Stimulated activated CD4-positive, alpha-beta T cell treated with anti-CD3 and anti-CD28 coated beads, Interleukin-1b, Interleukin-23, amount 100 ng/mL, for 1 hour (primary cell): ENCODE measurements at places on chromosomes 6 and 20.

DNA sequence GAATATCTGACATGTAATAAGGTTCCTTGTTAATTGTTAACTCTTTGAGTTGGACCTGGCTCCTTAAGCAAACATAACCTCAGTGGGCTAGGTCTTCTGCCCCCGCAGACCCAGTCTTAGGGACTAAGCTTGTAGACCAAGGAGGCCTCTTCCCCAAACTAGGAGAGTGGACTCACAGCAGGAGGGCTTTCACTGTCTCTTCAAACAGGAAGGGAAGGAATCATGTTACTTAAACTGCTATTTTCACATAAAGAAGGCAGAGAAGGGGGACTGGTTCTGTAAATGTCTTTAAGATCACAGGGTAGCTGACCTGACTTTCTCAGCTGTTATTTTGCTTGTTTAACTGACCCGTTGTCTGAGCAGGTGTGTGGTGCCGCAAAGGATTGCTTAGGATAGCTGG, 34.9 kb upstream of the PRDM1 start:
- DNase-seq = no peak

- DNase-seq = no peak
Observed at GRCh38 chr20:31637660-31638059, at the start of gene COX4I2. COX4I2 (plus strand) TSS chr20:31637912; CDS start chr20:31639018, 1,106 bp downstream.

GRCh38 chr6:89449193-89449592, 16.2 kb downstream of the ANKRD6 start:
- no peak for DNase-seq

DNA sequence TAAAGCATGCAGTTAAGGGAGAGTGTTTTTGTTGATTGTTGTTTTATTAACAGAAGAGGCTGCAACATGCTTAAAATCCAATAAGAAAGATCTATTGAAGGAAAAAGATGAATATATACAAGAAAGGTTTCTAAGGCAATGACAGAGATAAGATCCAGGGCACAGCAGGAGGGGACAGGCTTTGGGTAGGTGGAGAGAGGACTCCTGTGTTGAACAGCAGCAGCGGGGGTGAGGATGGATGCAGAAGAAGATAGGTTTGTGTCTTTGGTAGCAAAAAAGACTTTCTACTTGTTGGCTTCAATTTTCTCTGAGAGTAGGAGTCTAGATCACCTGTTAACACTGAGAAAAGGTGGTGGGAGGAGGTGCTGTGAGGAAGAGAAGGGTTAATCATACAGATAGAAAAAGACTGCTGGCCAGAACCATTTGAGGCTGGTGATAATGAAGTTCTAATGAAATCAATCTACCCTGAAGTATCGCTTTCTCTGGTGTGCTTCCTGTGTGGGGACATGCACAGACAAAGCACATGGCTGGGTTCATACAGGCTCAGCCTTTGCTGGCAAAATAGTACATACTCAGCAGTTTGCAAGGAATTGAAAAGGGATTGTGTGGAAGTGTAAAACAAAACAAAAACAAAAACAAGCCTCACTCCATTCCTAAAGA, 17.2 kb upstream of the DST start:
- no peak for DNase-seq

GRCh38 chr6:158766621-158767455, 52.3 kb downstream of the EZR start:
- no peak for DNase-seq

DNA sequence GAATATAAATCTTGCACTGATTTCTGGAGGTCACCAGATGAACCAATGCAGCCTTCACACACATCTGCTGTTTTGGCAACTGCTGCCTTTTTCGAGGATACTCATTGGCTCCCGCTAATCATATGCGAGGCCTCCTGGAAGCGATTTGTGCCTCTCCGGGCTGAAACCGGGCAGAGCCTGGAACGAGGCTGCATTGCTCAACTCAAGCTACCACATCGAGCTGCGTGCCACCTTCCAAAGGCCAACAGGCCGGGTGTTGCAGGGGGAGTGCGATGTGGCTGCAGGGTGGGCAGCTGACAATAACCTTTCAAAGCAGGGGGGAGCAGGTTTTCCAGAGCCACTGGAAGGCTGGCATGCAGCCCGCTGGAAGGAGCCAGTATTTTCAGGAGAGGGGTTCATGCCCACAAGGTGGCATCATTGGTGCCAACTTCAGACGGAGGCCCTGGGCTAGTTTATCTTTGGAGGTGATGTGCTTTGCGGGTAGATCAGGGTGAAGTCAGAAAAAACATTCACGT, 122.6 kb upstream of the IFNGR1 start:
- peak; percentile 9 for DNase-seq

- DNase-seq = no peak
Observed at GRCh38 chr20:21323640-21324039, 20.5 kb downstream of the XRN2 start.

GRCh38 chr6:161268531-161269210, 5.2 kb downstream of the AGPAT4 start:
- no peak for DNase-seq

DNA sequence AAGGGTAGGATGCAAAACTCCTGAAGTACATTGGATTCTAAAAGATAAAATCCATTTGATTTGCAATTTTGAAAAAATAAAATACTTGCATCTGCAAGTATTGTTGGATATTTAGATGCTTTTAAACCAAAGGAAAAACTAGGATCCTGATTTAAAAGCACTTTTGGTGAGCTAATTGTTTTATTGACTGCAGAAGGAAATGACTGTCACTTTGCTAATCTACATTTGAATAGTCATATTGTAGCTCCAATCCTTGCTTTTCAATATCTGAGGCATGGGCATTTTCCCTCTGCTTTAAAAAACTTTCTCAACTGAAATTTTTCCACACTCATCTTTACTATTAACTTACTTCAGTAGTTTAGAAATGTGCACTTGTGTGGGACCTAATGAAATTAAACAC, 74.1 kb downstream of the TRDN start:
- DNase-seq = no peak

DNA sequence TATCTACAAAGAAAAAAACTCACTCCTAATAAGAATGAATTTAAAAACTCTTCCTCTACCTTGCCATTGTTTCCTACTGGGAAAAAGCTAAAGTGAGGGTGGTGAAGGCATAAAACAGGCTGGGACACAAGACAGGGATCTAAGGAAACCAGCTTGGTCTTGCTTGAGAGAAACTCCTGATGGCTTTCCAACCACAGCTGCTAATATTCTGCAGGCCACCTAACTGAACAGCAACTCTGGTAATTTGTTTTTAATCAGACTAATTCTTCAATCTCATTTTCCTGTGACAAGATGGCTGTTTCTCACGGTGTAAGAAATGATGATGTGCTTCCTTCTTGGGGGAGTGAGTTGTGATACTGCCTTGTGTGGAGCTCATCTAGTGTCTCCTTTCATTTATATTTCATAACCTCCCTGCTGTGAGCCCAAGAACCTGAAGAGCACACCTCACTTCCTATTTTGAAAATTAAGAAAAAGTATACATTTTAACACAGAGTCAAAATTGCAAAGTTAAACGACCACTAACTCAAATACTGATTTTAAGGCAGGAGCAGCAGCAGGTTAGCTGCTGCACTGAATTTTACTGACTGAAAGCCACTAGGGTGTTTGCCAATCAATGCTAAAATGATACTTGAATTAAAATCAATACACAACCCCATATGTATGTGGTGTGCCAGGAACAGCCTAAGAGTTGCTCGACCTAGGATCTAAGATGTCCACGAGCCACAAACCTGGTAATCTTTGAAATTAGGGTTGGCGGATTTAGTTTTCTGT, 58.0 kb downstream of the BACH2 start:
- DNase-seq = no peak

DNA sequence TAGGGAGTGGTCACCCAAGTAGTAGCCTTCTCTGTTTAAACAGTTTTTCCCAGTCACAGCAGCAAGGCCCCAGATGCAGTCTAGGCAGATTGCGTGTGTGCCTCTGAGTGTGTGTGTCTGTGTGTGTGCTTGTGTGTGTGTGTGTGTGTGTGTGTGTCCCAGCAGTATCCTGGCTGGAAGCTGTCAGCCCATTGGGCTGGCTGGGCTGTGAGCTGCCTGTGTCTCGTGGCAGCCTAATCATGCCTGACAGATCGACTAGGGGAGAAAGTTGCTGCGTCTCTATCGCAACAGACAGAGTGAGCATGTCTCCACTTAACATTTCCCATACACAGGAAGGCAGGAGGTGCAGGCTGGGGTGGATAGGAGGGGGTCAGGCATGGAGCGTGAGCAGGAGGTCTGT, 42.9 kb upstream of the LRFN2 start:
- no peak for DNase-seq

- no peak for DNase-seq
Observed at GRCh38 chr6:5028921-5029320, 25.1 kb upstream of the RPP40 start.

DNA sequence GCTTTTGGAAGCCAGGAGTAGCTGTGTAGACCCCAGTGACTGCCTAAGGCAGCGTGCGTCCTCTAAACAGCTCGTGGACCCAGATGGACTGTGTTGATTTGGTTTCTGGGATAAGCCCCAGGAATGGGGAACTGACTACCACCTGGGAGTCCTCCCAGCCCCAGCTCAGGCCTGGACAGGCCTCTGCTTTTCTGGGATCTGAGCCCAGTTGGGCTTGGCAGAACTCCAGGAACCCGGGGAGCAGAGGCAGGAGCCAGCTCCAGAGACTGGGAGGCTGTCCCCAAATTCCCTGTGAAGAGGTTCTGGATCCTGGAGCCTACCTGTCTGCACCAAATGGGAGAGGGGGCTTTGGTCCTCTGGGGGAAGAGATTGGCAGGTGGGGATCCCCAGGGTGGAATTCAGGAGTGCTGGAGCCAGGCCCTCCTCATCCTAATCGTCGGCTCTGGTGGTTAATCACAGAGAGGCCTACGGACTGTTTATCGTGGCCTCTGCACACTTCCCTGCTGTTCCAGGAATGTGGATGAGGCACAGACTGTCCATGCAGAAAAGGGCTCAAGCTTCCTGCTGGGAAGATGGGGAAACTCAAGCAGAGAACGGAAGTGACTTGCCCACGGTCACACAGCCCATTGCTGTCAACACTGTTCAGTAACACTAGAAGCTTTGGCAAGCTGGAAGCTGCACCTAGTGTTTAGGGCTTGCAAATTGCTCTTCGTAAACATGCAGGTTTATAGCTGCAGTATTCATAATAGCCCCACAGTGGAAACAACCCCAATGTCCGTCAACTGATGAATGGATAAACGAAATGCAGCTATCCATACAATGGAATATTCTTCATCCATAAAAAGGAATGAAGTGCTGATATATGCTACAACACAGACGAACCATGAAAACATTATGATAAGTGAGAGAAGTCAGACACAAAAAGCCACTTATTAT, 100.6 kb downstream of the KCNB1 start:
- DNase-seq = no peak

DNA sequence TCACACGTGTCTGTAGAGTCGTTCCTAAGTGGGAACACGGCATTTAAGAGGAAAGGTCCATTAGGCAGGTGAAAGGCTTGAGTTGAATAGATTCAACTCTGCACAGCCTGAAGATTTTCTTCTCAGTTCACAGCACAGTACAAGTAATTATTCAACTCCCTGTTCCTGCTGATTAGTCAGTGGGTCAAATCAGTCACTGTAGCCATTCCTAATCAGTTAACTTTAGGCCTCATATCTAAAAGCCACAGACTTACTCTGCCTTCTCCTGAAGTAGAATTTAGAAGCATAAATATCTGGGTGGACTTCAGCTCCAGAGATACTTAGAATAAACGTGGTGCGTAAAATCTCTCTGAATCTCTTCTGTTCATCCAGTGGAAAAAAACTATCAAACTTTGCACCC, 872.4 kb downstream of the C6orf118 start:
- no peak for DNase-seq

DNA sequence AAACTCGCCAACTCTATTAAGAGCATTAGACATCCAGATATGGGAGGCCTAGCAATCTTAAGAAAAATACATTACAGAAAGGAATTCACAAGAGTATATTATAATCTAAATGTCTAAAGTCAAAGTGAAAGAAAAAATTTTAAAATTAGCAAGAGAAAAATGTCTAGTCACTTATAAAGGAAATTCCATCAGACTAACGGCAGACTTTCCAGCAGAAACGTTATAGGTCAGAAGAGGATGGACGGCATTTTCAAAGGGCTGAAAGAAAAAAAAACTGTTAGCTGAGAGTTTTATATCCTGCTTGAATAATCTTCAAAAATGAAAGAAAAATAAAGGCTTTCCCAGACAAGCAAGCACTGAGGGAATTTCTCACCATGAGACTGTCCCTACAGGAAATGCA, 269.0 kb downstream of the HDGFL1 start:
- DNase-seq = no peak

DNA sequence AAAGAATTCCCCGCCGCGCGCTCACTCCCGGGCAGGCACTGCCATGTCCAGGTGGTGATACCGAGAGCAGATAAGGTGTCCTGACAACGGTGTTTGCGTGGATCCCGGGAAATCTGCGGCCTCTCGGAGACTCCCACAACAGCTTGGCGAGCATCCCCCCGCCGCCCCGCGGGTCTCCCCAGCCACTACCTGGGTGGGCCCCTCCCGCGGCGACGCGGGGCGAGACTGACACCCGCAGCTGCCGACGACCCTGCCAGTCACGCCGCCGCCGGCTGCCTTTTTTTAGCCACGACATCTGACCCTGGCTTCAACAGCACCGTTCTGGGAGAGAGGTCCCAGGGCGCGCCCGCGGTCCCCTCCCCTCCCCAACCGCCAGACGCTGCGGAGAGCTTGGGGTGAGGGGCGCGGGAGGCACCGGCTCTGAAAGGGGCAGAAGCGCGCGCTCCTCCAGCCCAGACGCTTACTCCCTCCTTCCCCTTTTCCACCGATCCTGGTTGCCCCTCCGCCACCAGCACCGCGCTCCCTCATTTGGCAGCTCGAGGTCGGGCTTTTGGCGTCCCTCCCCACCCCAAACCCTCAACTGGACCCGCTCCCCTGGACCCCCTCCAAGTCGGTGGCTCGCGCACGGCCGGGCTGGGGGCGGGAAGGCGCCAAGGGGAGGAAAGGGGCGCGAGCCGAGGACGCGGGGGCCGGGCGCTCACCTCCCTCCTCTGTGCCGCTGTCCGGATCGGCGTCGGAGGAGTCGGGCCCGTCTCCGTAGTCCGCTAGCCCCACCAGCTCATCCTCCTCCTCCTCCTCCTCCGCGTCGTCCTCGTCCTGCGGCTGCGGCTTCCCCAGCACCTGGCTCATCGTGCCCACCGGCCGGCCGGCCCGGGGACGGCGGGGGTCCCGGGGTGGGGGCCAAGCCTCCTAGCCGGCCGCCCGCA, 665 bp downstream of the RRAGD start:
- DNase-seq = no peak

DNA sequence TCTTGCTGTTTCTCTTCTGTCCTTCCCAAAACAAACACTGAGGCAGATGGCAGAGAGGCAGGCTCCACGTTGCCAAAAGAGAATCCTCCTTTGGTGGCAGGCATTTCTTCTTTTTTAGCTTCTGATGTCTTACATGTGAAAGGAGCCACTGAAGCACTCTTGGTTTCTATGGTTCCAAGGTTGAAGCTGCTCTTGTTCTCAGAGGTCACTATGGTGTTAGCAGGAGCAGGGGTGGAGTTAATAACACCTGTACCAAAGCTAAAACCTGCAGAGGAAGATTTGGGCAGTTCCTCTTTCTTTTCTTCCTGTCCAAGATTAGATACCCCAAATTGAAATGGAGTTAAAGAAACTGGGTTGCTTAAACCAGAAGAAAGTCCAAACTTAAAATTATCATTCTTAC, 28.8 kb downstream of the FAM8A1 start:
- no peak for DNase-seq
